ENCODE measurements at places on chromosomes 1 and 21. TPM values are rescaled to one million over a fixed set of nuclear protein-coding genes. Genes with fewer than 3 reads are reported as not detected.
A peak's percentile ranks its signal among the peaks of the same experiment; 100 is the strongest.

GRCh38 chr1:170586321-170587252 is 54.6 kb downstream of the GORAB start:
- DNase-seq, result no peak

GRCh38 chr1:6245086-6245868 is 1.3 kb downstream of the HES3 start:
- DNase-seq, result peak; percentile 82

DNA sequence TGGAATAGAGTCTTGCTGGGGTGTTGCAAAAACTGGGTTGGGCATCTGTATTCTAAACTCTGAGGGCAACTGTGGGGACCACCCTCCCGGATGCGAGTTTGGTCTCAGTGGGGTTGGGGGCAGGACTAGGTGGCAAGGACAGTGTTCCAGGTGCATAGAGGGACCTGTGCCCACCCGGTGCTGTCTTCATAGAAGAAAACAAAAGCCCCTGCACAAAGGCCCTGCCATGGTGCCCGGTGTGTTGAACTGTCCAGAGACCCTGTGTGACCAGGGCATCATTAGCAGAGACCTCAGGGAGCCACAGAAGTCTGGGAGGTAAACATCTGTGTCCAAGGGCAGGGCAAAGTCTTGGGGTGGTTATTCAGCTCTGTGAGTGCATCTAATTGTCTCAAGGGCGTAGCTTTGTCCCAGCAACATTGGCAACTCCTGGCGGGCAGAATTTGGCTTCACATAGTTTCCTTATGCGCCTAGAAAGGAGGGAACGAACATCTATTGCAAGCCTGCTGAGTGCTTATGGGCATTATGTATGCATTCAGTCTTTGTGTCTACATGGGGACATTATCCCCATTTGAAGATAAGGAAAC is 72.2 kb upstream of the IFFO2 start:
- DNase-seq, result no peak

- DNase-seq, result no peak
Observed at GRCh38 chr1:230682882-230683610, 30.9 kb downstream of the AGT start.

GRCh38 chr1:157566484-157567300 is 14.4 kb upstream of the FCRL5 start:
- no peak for DNase-seq

CD1B gene
- polyA plus RNA-seq, result not detected

SPATA46 gene
- not detected for polyA plus RNA-seq

CYP2J2 gene
- 3.9 TPM for polyA plus RNA-seq

All from psoas muscle (tissue), 8 donors.